ENCODE measurements at places on chromosomes 2 and 18.

- no peak for DNase-seq
Measured at GRCh38 chr2:140643761-140644187, 1487.0 kb downstream of the LRP1B start.

DNA sequence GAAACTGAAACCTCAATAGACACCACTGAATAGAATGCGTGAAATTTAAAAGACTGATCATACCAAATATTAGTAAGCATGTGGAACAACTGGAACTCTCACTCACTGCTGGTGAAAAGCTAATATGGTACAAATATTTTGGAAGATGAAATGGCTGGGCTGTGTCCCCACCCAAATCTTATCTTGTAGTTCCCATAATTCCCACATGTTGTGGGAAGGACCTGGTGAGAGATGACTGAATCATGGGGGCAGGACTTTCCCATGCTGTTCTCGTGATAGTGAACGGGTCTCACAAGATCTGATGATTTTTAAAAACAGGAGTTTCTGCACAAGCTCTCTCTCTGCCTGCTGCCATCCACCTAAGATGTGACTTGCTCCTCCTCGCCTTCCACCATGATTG is 32.0 kb upstream of the MYCN start:
- no peak for DNase-seq

- no peak for DNase-seq
Measured at GRCh38 chr2:179571252-179571651, 290.2 kb downstream of the ZNF385B start.

DNA sequence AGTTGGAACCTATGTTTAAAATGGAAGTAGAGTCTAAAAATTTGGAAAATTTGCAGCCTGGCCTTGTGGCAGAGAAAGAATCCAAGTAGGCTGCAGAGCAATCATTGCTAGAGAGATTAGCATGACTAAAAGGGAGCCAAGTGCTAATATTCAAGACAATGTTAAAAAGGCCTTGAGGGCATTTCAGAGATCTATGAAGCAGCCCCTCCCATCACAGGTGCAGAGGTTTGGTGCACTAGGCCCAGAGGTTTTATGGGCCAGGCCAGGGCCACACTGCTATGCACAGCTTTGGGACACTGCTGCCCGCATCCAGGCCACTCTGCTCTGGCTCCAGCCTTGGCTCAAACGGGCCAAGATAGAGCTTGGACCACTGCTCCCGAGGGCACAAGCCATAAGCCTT is 6.7 kb upstream of the IL1A start:
- DNase-seq: no peak

- DNase-seq: no peak
Measured at GRCh38 chr2:160076914-160077313, 14.5 kb upstream of the PLA2R1 start.

- no peak for DNase-seq
Measured at GRCh38 chr2:33316328-33316727, 160.1 kb upstream of the RASGRP3 start.

- no peak for DNase-seq
Measured at GRCh38 chr18:3014503-3015203, 1.7 kb upstream of the LPIN2 start.

DNA sequence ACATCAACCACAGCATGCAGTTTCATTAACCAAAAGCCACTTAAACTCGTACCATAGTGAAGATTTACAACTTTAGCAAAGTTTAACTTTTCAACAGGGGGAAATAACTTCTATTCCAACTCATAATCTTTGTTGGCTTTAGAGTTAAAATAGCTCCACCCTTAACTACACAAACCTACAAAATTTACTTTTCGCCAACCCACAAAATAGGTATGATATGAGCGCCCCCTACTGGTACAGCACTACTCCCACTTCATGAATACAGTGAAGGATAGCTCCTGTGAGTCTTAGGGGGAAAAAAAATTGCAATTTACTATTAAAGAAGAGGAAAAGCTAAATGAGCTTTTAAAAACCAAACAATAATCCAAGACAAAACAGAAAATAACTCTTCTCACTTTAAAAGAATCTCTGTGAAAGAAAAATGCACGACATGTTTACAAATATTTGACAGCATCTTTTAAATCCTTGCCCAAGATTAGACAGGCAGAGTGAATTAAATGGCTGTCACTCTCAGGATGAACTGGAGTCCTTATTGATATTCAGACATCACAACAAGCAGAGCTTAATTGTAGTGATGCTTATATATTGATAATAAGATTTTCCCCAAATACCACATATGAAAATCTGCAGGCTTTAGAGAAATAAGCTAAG is 32.2 kb downstream of the TMEFF2 start:
- no peak for DNase-seq

DNA sequence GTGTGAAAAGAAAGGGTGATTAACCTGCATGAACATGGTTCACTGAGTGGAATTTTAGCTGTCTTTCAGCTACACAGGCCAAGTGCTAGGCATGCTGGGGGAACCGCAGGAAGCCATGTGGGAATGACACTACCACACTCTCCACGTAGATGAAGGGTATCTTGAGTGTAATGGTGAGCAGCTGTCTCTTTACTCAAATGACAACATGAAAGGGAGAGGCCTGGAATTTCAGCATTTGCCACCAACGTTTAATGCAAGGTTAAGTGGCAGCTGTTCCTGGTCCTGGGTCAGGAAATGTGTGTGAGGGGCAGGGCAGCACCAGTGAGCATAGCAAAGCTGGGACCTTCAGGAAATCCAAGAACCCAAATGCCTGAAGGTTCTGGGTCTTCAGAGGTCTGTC is 588.4 kb downstream of the SLC4A3 start:
- DNase-seq: no peak

- DNase-seq: no peak
Measured at GRCh38 chr2:2797797-2798196, 466.7 kb upstream of the MYT1L start.

DNA sequence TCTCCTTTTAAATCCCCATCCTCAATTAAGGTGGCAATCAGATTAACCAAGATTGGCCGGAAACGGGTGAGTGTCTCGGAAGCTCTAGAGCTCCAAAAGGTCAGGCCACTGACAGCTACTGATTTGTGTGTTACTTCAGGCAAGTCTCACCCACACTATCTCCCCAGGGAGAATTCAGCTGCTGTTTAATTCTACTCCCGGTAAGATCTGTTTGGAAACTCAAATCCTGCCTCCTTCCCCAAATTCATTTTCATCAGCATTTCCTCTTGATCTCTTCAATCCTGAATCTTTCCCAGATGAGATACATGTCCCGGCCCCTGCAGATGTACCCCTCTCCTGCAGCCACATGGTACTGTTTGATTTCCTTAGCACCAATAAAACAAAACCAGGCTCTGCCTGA is 34.9 kb downstream of the EFR3B start:
- no peak for DNase-seq

- DNase-seq: no peak
Measured at GRCh38 chr2:96320326-96320725, 4.8 kb upstream of the ITPRIPL1 start.

DNA sequence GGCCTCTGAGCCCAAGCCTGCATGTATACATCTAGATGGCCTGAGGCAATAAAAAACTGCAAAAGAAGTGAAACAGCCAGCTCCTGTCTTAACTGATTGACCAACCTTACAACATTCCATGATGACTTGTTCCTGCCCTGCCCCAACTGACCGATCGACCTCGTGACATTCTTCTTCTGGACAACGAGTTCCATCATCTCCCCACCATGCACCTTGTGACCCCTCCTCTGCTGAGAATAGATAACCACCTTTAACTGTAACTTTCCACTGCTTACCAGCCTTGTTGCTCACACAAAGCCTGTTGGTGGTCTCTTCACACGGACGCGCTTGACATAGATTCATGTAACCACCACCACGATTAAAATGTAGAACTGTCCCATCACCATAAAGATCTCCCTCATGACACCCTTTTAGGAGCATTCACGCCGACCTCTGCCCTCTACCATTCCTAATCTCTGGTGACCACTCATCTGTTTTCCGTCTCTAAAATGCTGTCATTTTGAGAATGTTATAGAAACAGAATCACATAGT is 120.1 kb upstream of the REV1 start:
- no peak for DNase-seq

- no peak for DNase-seq
Measured at GRCh38 chr2:105391058-105391627, 7.7 kb downstream of the FHL2 start.

All from NCI-H2081 treated with DMSO at 0.1 percent for 48 hours (cell line).